ENCODE measurements at places on chromosomes 1 and 21.

- no peak for DNase-seq
Measured at GRCh38 chr1:219413536-219413935, 199.4 kb downstream of the ZC3H11B start.

- no peak for DNase-seq
Measured at GRCh38 chr1:220877377-220878095, 1.7 kb upstream of the HLX start.

GRCh38 chr1:6603915-6604558, 1.4 kb upstream of the KLHL21 start:
- DNase-seq = no peak

DNA sequence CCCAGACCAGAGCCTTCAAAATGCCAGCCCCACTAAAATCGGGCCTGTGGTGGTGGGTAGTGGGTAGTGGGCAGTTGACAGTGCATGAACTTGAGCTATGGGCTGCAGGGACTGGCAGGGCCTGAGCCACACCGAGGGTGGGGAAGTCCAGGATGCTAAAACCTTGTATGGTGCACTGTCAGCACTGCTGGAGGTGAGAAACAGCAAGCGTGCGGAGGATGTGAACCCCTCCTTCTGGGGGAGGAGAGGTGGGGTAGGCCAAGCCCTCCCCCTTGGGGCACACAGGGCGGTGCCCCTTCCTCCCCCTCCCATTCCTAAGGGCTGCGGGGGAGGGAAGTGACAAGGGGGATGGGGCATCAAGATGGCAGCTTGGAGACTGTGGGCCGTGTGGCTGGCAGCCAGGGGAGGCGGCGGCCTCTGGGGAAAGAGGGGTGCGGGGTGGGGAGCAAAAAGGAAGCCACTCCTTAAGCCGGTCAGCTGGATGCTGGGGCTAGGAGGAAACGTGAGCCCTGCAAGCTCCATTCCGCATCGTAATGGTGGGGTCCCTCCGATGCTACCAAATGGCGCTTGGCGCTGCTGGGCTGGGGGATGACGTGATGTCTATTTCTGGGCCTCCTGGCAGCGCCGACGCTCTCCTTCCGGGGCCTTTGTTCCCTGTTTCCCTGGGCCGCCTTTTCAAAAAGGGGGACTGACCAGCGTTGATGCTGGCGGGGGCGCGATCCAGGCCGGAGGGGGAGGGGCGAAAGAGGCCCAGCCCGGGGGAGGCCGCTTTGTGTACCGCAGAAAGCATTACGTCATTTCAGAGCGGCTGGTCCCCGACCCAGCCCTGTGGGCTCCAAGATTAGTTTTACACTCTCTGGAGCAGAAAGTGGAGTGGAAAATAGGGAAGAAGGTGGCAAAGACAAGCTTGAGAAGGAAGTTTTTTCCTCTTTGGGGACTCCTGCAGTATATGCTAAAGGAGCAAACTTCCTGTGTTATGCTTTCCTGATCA, 809 bp downstream of the SYT11 start:
- peak; percentile 77 for DNase-seq

GRCh38 chr1:180309338-180309737, 79.3 kb downstream of the LHX4 start:
- no peak for DNase-seq

DNA sequence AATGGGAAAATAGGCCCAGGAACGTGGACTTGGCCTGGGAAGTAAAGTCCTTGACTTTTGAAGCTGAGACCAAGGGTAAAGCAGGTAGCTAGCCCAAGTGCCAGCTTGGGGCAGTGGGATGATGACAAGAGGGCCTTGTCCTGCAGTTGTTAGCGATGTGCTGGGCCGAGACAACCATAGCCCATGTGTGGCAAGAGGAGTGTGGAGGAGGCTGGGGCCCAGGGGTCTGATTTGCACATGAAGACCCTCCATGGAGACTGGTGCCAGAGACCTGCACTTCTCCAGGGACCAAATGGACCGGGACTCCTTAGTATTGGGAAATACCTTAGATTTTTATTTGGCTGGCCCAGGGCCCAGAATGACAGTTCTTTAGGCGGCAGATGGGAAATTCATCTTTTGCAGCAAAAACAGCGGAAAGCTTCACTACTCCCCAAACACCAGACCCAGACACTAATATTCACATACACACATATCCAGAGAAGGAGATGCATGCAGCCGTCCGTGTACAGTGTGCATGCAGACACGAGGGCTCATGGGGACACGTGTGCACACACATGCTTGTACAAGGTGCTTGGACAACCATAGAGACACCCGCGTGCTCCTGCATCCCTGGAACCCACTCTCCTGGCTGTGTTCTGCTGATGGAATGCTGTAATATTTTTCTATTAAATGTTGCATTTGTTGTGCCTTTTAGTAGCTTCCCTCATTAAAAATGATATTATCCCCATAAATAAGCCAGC, 78.1 kb upstream of the CSF3R start:
- no peak for DNase-seq
